ENCODE measurements at places on chromosomes 7 and 10.

DNA sequence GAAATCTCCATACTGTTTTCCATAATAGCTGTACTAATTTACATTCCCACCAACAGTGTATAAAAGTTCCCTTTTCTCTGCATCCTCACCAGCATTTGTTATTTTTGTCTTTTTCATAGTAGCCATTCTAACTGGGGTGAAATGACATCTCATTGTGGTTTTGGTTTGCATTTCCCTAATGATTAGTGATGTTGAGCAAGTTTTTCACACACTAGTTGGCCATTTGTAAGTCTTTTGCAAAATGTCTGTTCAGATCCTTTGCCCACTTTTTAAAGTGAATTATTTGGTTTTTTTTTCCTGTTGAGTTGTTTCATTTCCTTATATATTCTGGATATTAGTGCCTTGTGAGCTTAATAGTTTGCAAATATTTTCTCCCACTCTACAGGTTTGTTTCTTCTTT, 101.0 kb upstream of the NFE2L3 start:
- no peak for DNase-seq

DNA sequence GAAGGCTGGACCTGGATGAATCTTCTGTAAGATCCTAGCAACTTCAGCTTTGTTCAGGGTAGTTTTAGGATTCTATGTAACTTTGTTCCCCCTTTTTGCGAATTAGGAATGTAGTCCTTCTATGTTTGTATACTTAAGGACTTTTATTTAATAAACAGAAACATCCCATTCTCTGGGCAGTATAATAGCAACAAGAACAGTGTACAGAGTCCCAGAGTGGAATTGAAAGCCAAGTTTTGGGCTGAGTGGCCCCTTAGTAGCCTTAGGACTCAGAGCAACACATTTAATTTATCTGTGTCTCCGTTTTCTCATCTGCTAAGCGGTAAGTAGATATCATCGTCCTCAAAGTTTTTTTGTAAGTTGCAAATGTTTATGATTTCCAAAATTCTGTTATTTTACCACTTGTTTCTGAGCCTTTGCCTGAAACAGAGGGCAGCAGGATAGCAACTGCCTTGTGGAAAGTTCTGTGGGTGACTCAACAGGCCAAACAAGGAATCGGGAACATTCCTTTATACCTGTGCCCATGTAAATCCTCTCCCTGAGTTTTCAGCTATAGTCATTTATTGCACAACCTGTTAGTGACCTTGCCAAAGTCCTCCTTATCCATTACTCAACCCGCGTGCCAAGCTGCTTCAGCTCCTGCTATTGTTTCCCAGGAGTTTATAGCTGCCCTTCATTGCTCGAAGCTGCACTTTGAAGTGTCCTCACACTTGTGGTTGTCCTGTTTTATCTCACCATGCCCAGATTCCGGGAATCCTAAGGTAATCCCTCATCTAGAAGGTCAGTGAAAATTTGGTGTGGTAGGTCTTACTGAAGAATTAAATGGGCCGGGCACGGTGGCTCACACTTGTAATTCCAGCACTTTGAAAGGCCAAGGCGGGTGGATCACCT, 199.1 kb upstream of the AHR start:
- no peak for DNase-seq

DNA sequence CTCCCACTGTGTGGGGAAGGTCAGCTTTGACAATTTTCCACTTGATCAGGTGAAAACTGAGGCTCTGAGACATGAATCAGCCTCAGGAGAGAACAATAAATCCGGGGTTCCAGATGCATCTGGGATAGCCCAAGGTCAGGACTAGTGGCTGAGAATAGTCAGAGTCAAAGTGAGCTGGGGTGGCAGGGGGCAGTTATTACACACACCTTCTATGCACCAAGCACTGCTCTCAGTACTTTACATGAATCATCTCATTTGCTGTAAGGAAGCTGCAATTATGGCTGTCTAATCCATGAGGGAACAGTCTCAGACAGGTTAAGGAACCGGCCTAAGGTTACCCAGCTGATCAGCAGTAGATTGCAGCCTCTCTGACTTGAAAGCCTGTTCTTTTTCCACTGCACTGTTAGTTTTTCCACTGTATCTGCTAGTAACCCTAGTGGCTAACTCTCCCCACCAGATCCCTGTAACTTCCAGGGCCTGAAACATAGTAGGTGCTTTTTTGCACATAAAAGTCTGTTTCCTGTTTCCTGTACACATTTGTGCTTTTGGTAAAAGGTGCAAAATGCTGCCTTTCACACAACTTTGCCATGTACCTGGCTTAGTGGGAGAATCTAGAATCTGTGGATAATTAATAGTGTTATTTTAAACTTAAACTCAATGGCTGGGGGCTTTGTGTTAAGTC, 125.9 kb downstream of the EMX2 start:
- DNase-seq = no peak

DNA sequence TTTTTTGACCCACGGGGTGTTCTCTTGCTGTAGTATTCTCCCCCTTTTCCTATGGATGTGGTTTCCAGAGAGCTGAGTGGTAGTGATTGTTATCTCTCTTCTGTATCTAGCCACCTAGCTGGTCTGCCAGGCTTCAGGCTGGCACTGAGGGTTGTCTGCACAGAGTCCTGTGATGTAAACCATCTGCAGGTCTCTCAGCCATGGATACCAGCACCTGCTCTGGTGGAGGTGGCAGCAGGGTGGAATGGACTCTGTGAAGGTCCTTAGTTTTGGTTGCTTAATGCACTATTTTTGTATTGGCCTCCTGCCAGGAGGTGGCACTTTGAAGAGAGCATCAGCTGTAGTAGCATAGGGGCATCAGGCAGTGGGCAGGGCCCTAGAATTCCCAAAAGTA, 851 bp downstream of the HYAL4 start:
- DNase-seq = no peak

DNA sequence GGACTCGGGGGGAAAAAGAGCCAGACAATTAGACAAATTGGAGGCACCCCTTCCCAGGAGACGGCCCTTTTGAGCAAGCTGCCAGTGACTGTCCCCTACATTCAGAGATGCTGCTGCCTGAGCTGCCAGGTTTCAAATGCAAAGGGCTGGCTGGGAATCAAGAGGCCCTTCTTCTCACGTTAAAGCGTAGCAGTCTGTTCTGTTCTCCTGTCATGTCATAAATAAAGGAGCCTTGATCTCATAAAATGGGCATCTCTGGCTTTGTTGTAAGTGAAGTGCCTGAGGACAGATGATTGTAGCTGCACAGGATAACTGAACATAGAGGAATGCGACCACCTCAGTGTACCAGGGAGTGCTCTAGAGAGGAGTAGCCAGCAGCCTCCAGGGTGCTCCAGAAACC, 917.9 kb downstream of the GRID1 start:
- no peak for DNase-seq

- no peak for DNase-seq
These were observed 23.6 kb downstream of the PITRM1 start for GRCh38 chr10:3148994-3149393.

DNA sequence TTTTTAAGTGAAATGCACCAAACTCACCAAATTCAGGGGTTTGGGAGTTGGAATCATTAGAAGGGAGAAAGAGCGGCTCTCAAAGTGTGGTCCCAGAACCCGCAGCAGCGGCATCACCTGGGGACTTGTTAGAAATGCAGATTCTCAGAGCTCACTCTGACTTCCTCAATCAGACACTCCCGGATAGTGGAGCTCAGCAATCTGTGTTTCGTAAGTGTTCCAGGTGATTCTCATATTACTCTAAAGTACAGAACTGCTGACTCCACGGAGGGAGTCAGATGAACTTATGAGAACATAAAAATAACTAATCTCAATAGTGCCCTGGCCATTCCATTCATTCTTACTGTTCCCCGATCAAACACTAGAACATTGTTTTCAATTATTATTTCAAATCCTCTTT, 358.7 kb upstream of the MYO3A start:
- DNase-seq = no peak

DNA sequence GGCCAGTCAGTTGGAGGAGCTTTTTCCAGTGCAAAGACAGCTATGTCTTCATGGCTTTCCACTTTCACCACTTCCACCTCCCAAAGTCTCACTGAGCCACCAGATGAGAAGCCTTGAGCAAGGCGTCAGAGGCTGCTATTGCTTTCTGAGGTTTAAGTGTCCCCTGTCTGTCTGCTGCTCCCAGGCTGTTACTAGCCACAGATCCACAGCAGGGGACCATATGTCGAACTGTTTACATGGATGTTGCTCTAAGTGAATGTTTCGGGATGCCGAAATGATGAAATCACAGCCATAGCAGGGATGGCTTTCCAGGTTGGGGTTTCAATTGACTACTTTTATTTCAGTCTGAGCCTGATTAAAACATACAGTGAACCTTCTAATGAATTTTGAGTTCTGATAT, 88.5 kb downstream of the AVL9 start:
- no peak for DNase-seq

GRCh38 chr7:39847227-39847626, 102.8 kb upstream of the CDK13 start:
- DNase-seq = no peak

- DNase-seq = no peak
These were observed 47.5 kb downstream of the CCDC172 start for GRCh38 chr10:116371737-116372136.

DNA sequence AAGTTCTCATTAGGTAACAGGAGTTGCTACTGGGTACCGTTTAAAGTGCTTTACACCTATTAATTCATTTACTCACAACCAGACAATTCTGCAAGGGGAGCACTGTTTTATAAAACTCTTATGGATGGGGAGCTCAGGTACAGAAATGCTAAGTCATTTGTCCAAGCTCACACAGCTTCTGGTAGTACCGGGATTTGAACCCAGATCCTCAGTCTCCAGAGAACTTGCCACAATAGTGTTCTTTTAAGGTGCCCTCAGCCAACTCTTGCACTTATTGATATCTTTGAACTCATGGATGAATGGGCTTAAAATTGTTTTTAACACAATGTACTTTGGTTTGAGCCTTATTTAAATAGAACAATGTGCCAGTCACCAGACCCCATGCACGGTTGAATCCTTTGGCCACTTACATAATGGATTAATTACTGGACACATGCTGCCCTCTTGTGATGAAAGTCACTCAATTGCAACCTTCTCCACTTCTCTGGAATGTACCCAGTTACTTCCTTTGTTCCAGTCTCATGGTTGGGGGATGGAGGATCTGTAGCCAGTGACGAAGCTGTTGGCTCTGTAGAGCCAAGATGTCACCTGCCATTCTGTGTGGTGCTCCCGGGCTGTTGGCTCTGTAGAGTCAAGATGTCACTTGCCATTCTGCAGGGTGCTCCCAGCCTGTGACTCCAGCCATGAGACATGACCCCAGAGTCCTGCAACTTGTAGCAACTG, 65.6 kb downstream of the NOD1 start:
- no peak for DNase-seq

GRCh38 chr10:130372866-130373265, 236.7 kb downstream of the GLRX3 start:
- no peak for DNase-seq

DNA sequence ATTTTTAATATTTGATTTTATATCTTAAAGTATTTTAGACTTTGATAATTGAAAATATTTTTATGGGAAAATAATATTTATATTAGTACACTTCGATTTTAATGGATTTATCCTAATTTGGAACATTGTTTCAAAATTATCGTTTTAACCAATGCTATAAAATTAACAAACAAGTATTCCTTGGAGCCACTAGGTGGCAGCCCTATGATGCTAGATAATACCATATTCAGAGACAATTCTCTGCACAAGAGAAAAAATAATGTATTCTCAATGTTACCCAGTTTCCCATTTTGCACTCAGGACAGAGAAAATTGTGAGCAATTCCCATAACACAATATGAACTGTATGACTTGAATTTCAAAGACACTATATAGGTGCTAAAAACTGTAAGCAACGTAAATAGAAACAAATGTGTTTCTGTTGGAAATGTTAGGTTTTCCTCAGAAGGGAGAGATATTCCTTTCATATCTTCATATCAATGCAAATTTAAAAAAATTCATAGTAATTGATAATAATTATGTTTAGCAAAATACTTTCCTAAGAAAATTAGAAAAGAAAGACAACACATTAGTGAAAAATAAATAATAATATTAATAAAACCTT, 237.8 kb downstream of the SEMA3E start:
- no peak for DNase-seq

- DNase-seq = no peak
These were observed 50.0 kb downstream of the ADAM22 start for GRCh38 chr7:87984088-87984487.

- no peak for DNase-seq
These were observed 81.7 kb downstream of the ST7 start for GRCh38 chr7:117034851-117035464.

- no peak for DNase-seq
These were observed 47.0 kb downstream of the PTPRE start for GRCh38 chr10:127953876-127954275.

DNA sequence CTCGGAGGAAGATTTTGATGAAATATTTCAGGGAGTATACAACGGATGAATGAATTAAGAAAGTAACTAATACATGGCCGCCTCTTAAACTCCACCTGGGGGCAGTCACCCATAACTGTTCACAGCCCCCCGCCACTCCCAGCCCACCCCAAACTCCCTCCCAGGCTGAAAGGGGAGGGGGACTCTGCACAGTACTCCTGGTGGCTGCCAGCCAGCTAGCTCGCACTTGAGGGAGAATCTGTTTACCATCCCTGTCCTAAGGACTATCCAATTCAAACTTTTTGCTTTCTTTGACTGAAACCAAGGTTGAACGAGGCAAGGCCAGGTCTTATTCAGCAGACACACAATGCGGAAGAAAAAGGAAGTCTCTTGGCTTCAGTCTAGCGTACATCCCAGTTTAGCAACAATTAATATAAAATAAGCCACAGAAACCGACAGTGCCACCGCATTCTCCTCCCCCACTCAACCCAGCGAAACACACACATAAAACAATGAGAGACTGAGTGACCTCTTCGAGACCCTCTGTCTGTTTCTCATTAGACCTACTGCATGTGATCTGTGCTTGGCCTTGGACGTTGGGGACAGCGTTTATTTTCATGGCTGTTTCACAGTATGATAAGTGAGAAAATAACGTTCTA, 219.5 kb downstream of the GLI3 start:
- DNase-seq = no peak

GRCh38 chr10:69337296-69338132, 59.2 kb downstream of the HK1 start:
- DNase-seq = no peak

GRCh38 chr7:18450019-18450418, 45.5 kb upstream of the HDAC9 start:
- DNase-seq = no peak

DNA sequence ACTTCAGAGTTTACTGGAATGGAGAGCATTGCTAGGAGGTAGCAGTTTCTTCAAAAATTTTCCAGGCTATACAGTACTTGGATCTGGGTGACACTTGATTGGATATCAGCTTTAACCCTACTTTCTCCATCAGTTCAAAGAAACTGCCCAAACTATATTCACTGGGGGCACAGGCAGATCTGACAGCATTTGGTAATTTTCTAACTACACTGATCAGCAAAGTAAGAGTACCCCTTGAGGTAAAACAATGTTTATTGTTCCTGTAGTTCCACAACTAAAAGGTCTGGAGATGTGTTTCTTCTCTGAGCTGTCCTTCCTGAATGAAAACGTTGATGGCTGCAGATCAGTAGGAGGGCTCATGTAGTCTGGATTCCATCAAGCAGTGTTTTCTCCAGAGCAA, 104.2 kb downstream of the CABCOCO1 start:
- DNase-seq = no peak

All from stimulated activated CD4-positive, alpha-beta T cell treated with anti-CD3 and anti-CD28 coated beads, Interleukin-1b, Interleukin-23, amount 100 ng/mL, for 4 hours (primary cell).